ENCODE measurements at places on chromosomes 11 and 22.

GRCh38 chr22:26579331-26579886 lies 10.5 kb downstream of the TPST2 start:
- peak; percentile 60 for DNase-seq

GRCh38 chr22:22197993-22198402 lies 46.6 kb upstream of the VPREB1 start:
- no peak for DNase-seq

GRCh38 chr22:23457380-23457985 lies 122.6 kb downstream of the IGLL1 start:
- no peak for DNase-seq

- no peak for DNase-seq
These were observed 54.7 kb downstream of the SMIM38 start for GRCh38 chr11:69210310-69211035.
